Suppressor macrophage treated with lipopolysaccharide for 1 hour (primary cell): ENCODE measurements at places on chromosomes 4 and X.

GRCh38 chr4:54593795-54594322, 63.9 kb upstream of the KIT start:
- no peak for DNase-seq

- DNase-seq = no peak
Measured at GRCh38 chrX:55579115-55579514, 44.1 kb upstream of the FOXR2 start.

DNA sequence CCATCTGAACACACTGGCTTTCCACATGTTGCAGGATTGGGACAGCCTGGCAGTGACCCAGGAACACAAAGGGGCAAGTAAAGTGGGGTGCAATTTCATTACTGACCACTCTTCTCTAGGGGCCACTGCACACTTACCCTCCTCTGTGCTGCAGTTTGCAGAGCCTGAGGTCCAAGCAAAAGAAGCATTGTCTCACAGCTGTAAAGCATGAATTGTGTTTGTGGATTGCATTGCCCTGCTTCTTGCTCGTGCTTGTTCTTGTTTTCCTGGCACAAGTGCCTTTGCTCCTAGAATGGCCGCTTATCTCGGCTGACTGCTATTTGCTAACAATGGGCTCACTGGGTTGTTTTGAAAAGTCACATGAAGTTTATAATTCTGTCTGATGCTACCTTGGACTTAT, 209.1 kb upstream of the JADE1 start:
- no peak for DNase-seq

GRCh38 chr4:14236359-14236758, 608.8 kb upstream of the BOD1L1 start:
- DNase-seq = no peak

- peak; percentile 10 for DNase-seq
Measured at GRCh38 chrX:30504309-30504708, 73.3 kb downstream of the TASL start.

GRCh38 chr4:683982-684622, 4.8 kb downstream of the SLC49A3 start:
- peak; percentile 67 for DNase-seq

GRCh38 chrX:56789518-56790070, 60.6 kb downstream of the NBDY start:
- DNase-seq = no peak

- DNase-seq = no peak
Measured at GRCh38 chr4:150178161-150178560, 99.9 kb downstream of the DCLK2 start.

DNA sequence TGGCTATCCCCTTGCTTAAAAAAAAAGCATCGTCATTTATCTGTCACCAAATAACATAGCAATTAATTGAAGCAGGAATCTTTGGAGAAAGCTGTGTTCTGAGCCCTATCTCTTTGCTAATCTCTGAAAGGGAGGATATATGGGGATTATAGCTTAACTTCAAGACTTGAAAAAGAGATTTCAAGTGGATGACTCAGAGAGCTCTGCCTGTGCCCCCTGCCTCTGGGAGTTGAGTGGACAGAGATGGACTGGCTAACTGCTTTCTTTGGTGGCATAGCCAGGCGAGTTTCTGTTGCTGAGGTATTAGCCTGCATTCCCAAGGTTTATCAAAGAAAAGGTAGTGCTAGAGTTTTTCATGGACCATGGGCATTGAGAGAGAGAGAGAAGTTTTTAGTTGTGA, 91.6 kb downstream of the DDIT4L start:
- no peak for DNase-seq

GRCh38 chr4:15778289-15779241, at the start of gene CD38:
TSS of gene CD38 (plus strand) at chr4:15778328. CDS start at chr4:15778415, 87 bp downstream.
- peak; percentile 67 for DNase-seq

- DNase-seq = no peak
Measured at GRCh38 chr4:16256343-16256742, 30.1 kb upstream of the TAPT1 start.

DNA sequence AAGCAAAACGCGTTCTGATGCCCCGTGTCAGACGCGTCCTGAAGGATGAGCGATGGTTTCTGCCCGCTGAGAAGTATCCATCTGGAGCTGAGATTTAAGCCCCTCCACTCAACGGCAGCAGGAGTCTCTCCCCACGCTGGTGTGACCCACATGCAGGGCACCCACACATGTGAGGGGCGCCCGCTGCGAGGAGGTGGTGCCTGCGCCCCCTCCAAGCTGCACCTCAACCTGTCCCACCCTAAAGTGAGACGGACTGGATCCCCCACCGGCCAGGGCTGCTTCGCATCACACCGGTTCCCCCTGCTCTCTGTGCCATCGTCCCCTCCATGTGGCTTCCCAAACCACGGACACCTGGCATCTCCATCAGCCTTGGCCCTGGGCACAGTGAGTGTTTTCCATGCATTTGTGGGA, 4.5 kb upstream of the PDE6B start:
- DNase-seq = no peak

DNA sequence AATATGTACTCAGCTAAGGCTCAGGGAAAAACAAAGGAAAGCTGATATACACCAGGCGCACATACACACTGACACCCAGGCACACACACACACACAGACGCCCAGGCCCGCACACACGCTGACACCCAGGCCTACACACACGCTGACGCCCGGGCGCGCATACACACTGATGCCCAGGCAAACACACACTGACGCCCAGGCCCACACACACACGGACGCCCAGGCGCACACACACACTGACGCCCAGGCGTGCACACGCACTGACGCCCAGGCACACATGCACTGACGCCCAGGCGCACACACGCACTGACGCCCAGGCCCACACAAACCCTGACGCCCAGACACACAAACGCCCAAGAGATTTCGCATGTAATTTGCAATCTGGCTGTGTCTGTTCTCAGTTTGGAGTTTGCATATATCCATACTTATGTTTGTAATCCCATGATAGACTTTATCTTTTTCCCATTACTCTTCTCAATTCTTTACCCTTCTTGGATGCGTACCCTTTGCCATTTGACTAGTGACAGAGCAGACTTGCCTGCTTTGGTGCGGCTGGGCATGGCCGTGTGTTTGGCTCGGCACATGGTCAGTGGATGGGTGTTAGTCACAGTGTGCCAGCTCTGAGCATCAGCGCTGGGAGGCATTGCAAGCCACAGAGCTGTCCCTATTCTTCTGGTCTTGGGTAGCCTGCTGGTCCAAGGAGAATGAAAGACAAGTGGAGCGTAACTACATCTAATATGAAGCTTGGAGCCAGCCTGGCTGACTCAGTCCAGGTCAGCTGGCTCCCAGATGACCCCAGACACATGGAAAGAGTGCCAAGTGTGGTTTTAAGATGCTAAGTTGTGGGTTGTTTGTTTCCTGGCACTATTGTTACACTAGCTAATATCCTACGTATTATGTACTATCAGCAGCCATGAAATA, 632.4 kb upstream of the ZFP42 start:
- no peak for DNase-seq

- DNase-seq = peak; percentile 85
Measured at GRCh38 chr4:4488405-4489404, 53.1 kb downstream of the STX18 start.

DNA sequence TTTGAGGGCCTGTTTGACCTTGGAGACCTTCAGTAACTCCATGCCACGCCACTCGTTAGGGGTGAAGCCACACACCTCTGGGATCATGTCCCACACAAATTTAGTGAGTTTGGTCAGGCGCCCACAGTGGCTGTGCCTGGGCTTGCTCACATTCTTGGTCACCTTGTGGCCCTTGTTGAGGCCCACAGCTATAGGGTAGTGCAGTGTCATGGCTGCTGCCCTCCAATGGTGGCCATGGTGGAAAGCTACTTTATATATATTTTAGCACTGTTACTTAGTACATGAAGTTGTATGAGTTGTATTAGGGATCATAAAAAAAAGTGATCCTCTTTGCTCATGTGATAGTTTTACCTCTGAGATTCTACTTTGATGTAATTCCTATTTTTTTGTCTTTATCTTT, 985 bp upstream of the CXCL11 start:
- DNase-seq = no peak

- peak; percentile 54 for DNase-seq
Measured at GRCh38 chr4:26746802-26747213, 113.8 kb upstream of the STIM2 start.

- no peak for DNase-seq
Measured at GRCh38 chr4:140395668-140396067, 22.2 kb downstream of the SCOC start.

- no peak for DNase-seq
Measured at GRCh38 chr4:173192375-173193162, 24.0 kb downstream of the GALNT7 start.

DNA sequence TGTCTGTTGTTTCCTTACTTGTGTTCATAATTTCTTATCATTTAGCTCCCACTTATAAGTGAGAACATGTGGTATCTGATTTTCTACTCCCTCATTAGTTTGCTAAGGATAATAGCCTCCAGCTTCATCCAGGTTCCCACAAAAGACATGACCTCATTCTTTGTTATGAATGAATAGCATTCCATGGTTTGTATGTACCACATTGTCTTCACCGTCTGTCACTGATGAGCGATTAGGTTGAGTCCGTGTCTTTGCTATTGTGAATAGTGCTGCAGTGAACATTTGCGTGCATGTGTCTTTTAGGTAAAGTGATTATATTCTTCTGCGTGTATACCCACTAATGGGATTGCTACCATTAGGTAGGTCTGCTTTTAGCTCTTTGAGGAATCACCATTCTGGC, 624.3 kb upstream of the EPHA5 start:
- DNase-seq = no peak

GRCh38 chr4:114782415-114783214, 184.0 kb downstream of the UGT8 start:
- no peak for DNase-seq

DNA sequence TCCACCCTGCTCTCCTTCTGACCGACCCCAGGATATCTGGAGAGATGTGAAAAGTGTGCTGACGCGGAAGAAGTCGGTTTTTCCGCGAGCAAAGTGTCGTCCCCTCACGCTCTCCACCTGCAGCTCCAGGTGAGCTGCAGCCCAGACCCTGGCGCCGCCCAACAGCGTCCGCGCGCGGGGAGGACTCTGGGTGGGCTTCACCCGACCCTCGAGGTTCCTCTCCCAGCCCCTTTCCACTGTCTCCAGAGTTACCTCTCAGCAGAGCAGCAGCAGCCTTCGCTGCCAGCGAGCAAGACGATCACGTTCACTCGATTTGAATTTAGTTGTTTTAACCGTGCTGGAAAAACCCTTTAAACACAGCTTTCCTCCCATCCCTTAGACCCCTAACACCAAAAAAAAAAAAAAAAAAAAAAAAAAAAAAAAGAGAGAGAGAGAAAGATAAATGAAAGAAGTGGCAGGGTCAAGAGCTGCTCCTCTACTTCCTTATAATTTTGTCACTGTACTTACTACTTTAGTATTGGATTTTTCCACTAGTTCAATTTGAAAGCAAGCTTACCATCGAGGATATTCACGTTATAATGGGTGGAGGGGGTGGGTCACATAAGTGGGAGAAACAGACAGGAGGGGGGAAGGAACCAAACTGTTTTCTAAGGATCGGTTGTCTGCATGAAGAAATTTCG, 758 bp upstream of the NR3C2 start:
- peak; percentile 29 for DNase-seq

- no peak for DNase-seq
Measured at GRCh38 chr4:81392164-81392563, 79.5 kb downstream of the RASGEF1B start.

GRCh38 chr4:11415409-11416070, 13.2 kb downstream of the HS3ST1 start:
- DNase-seq = no peak

DNA sequence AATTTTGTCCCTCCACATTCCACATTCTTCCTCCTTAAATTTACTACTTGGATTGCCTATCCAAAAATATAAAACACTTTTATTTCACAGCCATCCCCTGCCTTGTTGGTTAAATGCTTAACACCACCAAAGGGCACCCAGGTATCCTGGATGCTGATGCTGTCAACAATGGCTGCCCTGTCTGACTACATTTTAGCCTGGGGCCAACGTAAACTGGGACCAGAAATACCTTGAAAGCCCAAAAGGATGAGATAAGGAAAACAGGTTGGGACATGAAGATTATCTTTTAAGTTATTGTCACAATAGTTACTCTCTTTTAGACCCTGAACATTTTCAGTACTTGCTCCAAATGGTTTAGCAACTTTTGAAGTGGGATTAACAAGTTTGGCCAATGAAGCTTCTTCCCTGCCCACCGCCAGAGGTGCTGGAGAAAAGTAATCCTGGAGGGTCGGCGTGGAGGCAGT, 775 bp upstream of the YIPF6 start:
- no peak for DNase-seq

DNA sequence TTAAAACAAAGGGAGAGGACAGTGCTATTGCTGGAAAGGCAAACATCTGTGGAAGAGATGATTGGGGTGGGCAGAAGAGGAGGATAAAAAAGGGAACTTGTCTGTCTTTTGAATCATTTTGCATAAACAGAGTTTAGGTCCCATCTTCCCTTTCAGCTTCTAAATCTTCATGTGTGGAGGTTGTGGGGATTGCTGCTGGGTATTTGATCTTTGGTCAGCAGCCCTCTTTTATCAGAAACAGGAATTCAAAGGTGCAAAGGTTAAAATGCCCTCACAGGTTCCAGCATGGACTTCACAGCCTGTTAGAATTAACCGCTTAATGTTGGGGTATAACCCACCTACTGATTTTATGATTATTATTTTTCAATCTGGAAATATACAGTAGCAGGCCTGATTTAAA, 39.5 kb upstream of the TMEM154 start:
- DNase-seq = no peak

GRCh38 chrX:133985164-133985966, at the start of gene GPC3:
TSS of gene GPC3 (minus strand) at chrX:133985594.
- DNase-seq = peak; percentile 46

DNA sequence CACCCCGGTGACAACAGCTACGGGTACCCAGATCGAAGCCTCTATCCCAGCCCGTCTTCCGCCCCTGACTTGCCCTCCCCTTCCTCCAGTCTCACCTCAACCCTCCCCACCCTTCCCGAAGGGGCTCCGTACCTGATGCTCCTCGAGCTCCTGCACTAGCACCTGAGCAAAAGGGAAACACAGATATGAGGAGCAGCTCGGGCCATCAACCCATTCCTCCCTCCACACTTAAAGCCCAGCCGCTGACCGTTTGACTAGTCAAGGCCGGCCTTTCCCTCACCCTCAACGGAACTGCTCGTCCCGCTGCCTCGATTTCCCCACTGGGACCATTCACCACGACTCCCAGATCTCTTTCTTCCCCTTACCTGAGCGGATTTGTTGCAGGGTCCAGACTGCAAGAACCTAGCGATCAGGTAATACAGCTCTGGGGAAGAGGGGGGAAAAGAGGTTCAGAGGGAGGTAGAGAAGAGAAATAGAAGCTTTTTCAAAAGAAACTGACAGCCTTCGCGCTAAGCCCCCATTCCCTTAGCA, 731 bp downstream of the BRWD3 start:
- peak; percentile 11 for DNase-seq

- no peak for DNase-seq
Measured at GRCh38 chr4:43853565-43854264, 594.9 kb downstream of the KCTD8 start.

GRCh38 chr4:77349364-77349763, 192.4 kb downstream of the CCNG2 start:
- DNase-seq = no peak

DNA sequence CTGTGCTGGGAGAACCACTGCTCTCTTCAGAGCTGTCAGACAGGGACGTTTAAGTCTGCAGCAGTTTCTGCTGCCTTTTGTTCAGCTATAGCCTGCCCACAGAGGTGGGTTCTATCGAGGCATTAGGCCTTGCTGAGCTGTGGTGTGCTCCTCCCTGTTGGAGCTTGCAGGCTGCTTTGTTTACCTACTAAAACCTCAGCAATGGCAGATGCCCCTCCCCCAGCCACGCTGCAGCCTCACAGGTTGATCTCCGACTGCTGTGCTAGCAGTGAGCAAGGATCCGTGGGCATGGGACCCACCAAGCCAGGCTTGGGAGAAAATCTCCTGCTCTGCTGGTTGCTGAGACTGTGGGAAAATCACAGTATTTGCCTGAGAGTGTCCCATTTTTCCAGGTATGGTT, 133.8 kb upstream of the UBQLN2 start:
- DNase-seq = no peak
